ENCODE measurements at places on chromosomes 3 and 15.

- no peak for DNase-seq
These were observed 83.5 kb downstream of the FOXB1 start for GRCh38 chr15:60087561-60087960.

DNA sequence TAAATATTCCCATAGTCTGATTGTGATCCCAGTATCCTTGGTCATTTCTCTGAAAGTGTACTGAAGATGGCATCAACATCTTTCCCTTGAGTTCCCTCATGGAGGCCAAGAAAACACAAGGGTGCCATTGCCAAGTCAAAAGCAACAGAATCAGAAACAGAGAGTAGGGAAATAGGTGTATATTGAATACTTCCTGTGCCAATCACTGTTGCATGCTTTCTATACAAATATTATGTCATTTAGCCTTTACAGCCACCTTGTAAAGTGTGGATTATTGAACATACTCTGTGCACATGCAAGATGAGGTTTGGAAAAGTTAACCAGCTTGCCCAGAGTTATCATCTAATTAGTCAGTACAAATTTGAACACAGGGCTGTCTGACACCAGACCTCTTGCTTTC lies 117.9 kb downstream of the MAP2K5 start:
- DNase-seq: no peak

DNA sequence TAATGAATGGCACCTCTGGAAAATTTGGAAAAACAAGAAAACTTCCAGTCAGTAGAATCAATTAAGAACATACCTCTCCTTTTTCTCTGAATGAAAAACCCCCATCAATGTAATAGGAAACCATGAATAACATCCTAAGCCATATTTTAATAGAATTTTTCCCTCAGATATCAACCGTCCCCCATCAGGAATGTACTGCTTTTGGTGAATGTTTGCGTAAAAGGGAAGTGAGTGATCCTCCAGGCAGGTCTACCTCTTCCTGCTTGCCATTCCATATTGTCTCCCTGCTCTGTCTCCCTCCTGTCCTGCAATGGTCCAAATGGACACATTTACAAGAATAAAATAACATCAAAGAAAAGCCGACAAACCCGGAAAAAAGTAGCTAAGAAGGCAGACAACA lies 30.8 kb downstream of the LAMP3 start:
- no peak for DNase-seq

- no peak for DNase-seq
These were observed 243.4 kb upstream of the ZNF717 start for GRCh38 chr3:76028774-76029173.

GRCh38 chr15:77870195-77871065 lies 207.1 kb downstream of the TBC1D2B start:
- DNase-seq: no peak
